ENCODE measurements at places on chromosomes 6 and 20.

DNA sequence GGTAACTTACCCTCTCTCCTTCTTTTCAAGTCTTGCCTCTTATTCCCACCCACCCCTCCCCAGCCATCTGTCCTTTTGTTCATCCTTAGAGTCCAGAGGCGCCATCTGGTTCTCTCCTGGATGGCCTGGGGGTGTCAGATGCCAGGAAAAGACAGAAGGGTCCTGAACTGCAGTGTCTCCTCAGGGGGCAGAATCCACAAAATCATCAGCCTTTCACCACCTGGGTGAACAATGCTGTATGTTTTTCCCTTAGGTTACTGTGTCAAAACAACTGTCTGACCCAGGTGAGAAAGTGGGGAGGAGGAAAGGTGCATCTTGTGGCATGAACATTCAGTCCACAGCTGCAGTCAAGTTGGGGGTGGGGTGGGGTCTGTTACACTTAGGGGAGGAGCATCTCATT is 47.9 kb upstream of the FYN start:
- DNase-seq, result no peak

GRCh38 chr6:44006123-44006871 is 121.0 kb downstream of the MRPL14 start:
- no peak for DNase-seq

- DNase-seq, result no peak
These were observed 18.6 kb downstream of the KCNK17 start for GRCh38 chr6:39295611-39296011.

DNA sequence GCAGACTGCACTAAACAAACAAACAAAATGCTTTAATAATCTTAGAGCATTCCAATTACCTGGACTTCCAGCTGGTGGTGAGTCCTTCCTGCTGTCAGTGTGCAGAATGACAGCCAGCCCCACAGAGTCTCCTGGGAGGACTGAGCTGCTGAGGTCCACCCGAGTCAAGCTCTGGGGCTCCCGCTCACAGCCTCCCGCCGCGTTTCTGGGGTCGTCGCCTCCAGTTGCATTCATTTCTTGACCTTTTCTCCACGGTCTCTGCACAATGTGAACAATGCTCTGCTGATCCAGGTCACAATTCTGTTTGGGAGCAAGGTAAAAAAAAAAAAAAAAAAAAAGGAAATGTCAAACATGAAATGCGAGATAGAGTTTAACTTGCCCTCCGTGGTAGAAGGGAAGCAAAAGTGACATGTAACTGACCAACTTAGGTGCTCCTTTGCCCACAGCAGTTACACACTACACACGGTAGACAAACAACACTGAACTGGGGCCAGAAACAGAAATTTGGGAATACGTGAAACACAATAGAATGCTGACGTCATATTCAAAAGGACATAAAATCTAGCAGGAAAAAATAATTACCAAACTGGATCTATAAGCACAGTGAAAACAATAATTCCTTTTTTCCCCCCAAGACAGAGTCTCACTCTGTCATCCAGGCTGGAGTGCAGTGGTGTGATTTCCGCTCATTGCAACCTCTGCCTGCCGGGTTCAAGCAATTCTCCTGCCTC is 464.9 kb downstream of the PRKN start:
- DNase-seq, result no peak

DNA sequence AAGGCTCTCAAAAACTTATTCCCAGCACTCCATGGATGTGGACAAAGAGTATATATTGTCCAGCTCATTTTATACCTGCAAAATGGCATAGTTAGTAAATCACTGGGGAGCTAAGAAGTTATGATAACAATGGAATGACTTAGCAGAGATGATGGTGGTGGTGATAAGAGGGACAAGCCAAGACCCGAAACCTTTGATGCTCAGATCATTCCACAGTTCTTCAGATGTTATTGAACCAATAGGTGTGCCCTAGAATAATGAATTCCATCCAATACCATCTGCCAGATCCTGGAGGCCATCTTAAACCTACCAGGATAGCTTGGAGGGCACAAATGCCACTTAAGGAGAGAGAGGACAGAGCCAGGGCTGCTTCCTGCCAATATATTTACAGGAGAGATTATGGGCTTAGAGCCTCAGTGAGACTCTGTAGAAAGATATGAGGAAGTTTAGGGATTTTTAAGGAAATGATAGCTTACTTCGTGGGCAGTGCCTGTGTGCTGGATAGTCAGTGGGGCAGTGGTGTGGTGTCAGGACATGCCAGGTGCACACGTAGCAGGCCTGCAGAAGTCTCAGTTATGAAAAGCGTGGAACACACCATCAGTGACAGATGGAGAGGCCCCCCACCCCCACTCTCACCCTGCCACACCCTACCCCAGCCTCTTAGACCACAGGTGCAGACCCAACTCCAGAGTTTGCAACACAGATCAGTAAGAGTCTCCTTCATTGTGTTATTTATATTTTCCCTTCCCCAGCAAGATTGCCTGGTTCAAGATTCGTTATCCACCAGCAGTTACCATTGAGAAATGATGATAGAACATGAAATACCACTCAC is 209.7 kb upstream of the SUPT3H start:
- no peak for DNase-seq

GRCh38 chr6:44367681-44368080 is 19.8 kb upstream of the CDC5L start:
- no peak for DNase-seq

GRCh38 chr20:5192570-5193431 is 66.0 kb downstream of the CDS2 start:
- DNase-seq, result no peak

DNA sequence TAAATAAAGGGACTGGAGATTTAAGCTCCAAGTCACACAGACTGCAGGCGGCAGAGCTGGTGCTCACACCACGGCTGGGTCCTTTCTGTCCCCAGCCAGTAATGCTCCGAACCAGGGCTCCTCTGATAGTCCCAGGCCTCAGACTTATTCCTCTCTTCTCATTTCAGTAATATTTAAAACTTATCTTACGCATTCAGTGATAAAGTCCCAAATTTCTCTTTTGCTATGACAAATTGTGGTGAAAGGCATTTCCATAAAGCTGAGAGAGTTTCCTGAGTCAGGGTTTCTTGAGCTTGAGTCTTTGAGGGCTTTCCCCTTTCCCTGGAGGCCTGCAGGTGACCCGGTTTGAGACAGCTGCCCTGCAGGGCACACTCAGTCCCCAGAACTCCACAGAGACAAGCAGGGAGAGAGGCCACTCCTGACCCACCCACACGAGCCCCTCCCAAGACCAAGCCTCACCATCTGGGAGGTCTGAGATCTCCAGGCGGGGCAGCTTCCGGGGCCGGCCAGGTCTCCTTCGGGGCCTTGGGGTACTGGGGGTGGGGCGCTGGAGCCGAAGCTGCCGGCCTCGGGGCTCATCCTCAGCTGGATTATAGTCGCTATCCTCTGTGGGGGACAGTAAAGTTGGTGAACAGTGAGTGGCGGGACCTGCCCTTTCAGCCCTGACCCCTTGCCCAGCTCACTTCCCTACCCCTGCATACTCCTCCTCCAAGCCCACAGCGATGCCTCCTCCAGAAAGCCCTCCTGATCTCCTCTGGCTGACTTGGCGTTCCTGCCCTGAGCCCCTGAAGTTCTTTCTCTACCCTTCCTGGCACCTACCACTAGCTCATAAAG is 6.6 kb downstream of the ZNF335 start:
- DNase-seq, result no peak

DNA sequence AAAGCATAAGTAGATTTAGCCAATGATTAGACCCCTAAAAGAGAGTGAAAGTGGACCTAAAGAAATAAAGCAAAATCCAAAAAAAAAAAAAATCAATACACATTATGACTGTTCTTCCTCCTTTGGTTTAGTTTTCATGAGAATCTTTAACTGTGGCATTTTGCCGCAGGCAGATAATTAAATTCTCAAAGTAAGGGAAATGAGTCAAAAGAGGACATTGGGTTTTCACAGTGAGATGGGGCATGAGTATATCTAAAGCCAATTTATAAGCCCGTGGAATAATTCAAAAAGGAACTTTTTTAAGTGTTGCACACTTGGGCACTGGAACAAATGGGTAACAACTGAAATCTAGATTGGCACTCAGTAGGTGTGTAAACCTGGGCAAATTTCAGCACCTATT is 230.3 kb downstream of the PKHD1 start:
- no peak for DNase-seq

DNA sequence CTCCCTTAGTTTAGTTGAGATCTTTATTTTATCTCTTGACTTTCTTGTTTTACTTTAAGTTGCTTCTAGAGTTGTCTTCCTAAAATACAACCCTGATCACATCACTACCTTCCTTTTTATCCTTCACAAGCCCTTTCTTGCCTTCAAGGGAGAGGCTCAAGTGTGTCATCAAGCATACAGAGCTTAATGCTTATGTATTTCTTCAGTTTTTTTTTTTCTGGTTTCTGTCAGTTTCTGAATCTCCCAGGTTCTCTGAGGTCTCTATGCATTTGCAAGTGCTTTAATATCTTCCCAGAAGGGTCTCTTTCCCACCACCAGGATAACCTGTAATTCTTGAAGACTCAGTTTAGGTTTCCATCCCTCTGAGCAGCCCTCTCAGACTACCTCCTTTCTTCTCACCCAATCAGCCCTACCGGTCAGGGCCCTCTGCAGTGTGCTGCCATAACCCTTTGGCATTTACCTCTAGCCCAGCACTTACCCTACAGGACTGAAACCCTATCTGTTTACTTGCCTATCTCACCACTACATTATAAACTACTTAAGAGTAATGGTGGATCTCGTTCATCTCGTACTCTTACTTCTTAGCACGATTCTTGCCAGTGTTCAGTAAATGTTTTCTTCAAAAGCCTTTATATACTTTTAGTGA is 36.9 kb downstream of the EYA4 start:
- no peak for DNase-seq

- no peak for DNase-seq
These were observed 29.9 kb upstream of the PKHD1 start for GRCh38 chr6:52117352-52117751.

- no peak for DNase-seq
These were observed 393.8 kb downstream of the SMOC2 start for GRCh38 chr6:168834801-168835200.

- DNase-seq, result no peak
These were observed 1.8 kb downstream of the TIAM2 start for GRCh38 chr6:154996841-154997311.

DNA sequence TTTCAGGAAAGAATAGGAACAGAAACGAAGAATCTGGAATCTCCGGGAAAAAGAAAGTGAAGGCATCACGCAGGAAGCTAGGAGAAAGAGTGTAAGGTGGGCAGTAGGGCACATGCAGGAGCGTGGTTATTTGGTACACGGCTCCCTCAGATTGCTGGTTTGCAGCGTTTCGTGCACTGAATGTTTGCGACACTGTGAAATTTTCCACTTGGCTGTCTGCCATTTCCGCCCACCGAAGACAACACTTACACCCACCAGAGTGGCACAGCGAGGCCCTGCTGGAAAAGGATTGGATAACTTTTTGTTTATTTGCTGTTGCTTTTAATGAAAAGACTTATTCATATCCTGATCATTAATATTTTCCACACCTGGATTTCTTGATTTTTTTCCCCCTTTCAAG is 248.3 kb downstream of the GMPR start:
- DNase-seq, result no peak

DNA sequence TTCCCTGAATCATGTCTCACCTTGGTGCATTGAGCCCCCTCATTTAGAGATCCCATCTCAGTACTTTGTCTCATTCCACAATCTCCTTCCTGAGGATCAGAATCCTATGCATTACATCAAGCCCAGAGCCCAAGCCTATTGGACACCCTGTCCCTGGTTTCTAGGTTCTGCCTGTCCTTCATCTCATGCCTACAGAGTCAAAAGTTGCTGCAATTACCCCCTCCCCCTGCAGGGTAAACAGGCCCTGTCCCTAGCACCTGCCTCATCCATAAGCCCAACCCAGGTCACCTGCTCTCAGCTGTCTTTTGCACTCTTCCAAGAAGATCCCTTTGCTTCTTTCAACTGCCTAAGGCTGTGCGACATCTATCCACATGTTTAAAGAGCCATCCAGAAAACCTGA is 93.9 kb downstream of the SPTLC3 start:
- no peak for DNase-seq

DNA sequence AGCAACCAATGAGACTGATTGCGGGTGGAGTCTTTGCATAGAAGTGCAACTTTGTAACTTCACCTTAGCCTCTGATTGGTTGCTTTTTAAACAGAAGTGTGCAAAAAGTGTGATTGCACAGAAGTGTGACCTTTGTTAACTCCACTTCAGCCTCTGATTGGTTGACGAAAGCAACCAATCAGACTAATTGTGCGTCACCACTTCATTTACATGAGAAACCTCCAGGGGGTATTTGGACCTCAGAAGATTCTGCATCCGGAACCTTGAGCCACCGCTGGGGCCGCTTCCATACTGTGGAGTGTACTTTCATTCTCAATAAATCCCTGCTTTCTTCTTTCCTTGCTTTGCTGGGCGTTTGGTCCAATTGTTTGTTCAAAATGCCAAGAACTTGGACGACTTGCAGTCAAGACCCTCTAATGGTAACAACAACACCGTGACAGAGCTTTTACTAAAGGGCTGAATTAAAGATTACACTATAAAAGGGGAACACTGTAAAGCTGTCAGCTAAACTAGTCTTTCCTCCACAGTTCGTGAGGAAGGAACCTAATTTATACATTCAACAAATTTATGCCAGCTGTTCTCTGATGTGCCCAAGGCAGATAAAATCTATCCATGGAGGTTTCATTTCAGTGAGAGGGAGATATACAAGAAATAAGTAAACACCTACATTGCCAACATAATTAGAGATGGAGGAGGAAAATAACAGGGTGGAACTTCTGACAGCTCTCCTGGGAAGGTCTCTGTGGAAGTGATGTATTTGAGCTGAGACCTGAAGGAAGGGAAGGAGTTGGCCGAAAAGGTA is 1.4 kb upstream of the HECA start:
- no peak for DNase-seq

DNA sequence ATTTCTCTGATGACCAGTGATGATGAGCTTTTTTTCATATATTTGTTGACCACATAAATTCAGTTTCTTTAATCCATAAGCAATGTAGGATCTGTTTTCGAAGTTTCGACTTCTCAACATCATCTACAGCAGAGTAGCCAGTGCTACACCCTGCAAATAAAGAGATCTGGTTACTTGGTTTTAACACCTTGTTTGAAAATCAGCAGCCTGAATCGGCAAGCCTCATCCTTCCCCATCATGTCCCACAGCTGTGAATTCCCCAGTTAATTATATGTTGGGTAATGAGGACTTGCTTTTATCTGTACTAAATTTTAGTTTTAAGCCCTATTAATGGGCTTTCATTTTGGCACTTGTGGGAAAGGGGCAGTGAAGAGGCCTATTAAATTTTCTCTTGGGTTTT is 80.6 kb downstream of the BMP2 start:
- no peak for DNase-seq

Measured in fibroblast of skin of left biceps (primary cell).